Activated CD4-positive, alpha-beta T cell treated with anti-CD3 and anti-CD28 coated beads for 24 hours (primary cell): ENCODE measurements at places on chromosomes 2 and 18.
A peak's percentile ranks its signal among the peaks of the same experiment; 100 is the strongest.

DNA sequence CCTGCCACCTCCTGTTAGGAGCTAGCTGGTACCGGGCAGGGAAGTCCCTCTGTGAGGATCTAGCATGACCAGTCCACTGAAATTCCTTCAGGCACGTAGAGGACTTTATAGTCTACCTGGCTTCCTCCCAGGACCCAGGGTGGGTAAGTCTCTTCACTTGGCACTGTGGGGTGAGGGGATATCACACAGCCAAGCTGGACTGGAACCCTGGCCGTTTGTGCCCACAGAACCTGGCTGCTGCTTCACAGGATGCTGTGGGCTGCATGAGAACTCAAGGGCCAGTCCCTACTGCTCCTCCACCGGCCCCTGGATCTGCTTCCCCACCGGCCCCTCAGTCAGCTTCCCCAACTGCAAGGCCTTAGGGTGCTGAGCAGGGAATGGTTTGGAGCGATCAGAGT is 35.8 kb downstream of the HS1BP3 start:
- DNase-seq: no peak

GRCh38 chr18:35525795-35526494 is 28.2 kb upstream of the INO80C start:
- no peak for DNase-seq

- DNase-seq: no peak
Measured at GRCh38 chr2:64337314-64337713, 116.6 kb upstream of the LGALSL start.

GRCh38 chr2:128374711-128375413 is 56.2 kb upstream of the HS6ST1 start:
- DNase-seq: no peak

GRCh38 chr2:52779446-52779845 is 988.2 kb upstream of the CHAC2 start:
- DNase-seq: no peak

DNA sequence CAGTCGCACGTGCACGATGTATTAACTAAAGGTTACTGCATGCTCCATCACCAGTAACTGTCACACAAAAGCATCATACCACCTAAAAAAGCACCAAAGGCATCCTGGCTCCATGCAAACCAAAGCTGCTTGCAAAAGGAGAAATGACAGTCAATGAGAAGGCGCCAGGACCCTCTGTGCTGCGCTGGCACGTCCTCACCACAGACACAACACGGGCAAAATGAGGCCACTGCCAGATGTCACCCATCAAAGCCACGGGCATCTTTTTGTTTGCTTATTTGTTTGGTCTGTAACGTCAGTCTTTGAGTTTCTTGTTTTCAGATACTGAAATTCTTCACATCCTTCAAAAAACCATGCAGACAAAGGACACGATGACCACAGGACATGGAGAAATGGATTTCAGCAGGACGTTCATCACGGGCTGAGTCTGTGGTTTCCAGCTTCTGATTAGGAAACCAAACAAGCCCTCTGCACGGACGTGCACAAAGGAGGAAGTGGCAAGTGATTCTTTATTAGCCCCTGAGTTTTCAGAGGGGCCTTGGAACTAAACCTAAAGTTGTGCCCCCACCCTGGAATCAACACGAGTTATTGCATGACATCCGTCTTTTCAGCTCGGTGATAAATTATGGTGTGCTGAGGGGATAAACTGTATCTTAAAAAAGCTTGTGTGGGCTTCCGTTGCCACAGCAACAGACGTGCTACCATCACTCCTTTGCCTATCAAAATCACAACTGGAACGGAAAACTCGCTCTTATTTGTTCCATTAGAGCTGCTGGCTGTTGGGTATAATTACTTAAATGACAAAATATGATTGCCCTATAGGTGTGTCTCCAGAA is 181.8 kb downstream of the EIPR1 start:
- no peak for DNase-seq

DNA sequence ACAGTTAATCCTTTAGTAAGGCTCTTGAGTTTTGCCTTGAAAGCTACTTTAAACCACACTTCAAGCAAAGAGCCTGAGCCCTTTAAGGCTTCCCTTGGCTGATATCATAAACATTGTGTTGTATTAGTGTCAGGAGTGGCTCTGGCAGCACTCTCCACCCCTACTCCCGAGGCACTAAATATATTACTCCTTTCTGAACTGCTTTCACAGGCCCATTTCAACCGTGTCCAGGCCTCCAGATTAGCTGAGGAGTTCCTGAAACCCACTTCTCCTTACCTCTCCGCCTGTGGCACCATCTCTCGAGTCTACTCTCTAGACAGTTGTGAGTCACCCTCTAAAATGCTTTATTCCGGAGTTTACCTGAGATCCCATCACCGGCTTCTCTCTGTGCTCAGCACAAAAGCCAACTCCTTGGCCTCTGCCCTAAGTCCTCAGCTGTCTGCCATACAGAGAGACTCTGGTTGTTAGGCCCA is 14.4 kb upstream of the STON1 start:
- DNase-seq: no peak

DNA sequence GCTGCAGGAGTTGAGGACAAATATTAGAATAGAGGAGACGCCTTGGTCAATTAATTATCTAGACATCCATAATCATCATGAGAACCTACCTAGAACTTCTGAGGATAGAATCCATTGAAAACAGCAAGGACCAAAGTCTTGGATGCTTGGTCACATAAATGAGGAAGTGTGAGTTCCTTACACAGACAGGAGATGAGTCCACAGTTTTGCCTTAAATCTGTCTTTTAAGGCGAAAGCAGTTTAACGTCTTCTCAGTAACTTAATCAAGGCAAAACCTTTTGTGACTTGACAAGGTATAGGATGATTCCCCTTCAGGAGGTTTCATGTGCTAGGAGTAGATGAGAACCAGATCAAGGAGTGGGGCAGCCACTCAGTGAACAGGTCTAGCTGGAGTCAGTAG is 1783.2 kb upstream of the CELF4 start:
- DNase-seq: no peak

DNA sequence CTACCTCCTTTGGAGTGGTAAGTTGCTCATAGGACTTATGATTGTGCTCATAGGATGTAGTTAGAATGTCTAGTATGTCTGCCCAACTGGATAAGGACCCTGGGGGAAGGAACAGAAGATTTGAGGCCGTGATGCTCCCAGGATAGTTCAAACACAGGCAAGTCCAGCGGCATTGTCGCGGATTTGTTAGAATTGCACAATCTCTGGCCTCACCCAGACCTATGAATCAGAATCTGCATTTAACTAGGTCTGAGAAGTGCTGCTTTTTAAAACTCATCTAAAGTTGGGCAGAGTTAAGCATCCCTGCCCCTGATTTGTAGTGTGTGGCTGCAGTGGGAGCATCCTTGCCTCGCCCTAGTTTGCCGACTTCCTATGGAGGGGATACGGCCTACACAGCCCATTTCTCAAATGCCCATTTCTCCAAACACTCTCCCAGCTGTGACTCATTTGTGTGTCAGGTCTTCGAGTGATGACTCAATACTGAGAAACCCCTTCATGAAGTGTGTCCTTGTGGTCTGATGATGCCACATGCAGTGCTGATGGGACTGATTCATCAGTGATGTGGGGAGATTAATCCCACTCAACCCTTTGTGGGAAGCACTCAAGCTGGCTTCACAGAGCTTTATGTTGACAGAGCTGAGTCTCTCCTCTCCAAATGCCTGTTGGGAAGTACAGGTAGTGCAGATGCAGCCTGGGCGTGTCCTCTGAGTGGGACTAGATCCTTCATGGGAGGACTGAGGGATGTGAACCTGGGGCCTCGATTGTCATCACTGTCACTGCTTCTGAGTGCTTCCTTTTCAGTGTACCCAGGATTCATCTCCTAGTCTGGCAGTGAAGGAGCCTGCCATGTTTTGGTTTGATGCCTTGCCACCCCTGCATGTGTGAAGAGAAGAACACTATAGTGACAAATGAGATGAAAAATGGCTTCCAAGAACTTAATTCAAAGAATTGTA is 18.7 kb downstream of the SMIM21 start:
- DNase-seq: peak; percentile 15

GRCh38 chr18:14781671-14782070 is 33.7 kb downstream of the ANKRD30B start:
- no peak for DNase-seq
